NCI-H146 (cell line): ENCODE measurements at places on chromosomes 7 and 10.
A peak's percentile ranks its signal among the peaks of the same experiment; 100 is the strongest.

DNA sequence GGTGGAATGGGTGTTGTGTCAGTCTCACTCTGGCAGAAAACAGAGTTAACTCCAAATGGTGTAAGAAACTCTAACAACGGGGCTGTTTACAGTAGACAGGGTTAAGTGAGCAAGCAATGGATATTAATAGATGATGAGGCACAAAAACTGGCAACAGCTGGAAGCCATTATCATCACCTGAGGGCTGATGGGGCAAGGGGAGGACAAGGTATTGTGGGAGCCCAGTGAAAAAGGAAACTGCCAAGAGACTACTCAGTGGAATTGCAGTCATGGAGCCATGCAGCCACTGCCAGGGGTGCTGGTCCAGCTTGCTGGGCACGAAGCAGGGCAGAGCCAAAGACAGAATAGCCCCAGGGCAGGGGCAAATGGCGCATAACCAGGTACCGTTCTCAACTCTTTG, 260.7 kb downstream of the BICC1 start:
- no peak for DNase-seq

- DNase-seq, result no peak
Measured at GRCh38 chr7:44259547-44260457, 59.0 kb downstream of the YKT6 start.

- DNase-seq, result no peak
Measured at GRCh38 chr10:78304091-78305045, 270.7 kb downstream of the RPS24 start.

DNA sequence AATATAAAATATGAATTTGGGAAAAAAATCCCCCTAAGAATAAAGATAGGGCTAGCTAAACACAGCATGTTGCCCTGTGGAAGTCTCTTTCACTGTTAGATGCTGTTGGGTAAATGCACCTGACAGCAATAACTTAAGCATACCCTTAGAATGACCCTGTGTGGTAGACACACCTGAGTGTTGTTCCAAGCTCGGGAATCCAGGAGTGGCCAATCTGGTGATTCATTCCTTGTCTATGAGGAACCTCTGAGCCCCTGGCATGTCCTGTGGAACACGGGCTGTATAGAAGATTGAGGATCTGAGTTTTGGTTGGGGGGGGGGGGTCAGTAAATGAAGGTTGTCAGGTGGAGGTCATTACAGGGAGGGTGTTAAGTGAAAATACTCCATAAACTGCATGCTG, 730.0 kb upstream of the IGFBP3 start:
- DNase-seq, result no peak

GRCh38 chr10:79547973-79548372, 12.2 kb downstream of the SFTPA2 start:
- no peak for DNase-seq

DNA sequence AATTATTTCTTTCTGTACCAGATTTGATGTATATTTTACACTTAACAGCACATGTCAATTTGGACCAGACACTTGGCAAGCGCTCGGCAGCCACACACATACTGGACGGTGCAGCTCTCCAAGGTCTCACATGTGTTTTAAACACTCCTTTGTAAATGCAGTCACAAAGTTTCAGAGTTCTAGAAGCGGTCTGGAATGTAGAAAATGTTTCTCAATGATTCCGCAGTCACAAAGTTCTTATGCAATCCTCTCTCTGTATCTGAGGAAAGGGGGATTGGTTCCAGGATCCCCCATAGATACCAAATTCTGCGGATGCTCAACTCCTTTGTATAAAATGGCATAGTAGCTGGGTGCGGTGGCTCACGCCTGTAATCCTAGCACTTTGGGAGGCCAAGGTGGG, 253.0 kb upstream of the GRB10 start:
- DNase-seq, result no peak

GRCh38 chr10:47378183-47378510, 5.9 kb downstream of the ZNF488 start:
- DNase-seq, result no peak

DNA sequence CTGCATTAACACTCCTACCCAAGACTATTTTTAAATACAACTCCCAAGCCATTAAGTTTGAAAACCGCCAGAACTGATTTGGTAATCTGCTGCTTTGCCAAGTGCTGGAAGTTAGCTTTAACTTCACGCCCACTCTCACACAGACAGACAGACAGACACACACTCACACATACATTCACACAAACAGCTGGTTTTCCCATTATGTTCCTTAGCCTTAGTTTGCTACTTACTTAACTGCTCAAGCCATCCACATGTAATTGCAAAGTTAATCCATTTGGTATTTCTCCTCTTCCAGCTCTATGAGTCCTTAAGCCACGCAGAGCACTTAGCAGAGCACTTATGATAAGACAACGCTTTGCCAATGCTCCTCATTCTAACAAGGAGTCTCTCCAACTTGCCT, 8.3 kb downstream of the COBL start:
- DNase-seq, result no peak

DNA sequence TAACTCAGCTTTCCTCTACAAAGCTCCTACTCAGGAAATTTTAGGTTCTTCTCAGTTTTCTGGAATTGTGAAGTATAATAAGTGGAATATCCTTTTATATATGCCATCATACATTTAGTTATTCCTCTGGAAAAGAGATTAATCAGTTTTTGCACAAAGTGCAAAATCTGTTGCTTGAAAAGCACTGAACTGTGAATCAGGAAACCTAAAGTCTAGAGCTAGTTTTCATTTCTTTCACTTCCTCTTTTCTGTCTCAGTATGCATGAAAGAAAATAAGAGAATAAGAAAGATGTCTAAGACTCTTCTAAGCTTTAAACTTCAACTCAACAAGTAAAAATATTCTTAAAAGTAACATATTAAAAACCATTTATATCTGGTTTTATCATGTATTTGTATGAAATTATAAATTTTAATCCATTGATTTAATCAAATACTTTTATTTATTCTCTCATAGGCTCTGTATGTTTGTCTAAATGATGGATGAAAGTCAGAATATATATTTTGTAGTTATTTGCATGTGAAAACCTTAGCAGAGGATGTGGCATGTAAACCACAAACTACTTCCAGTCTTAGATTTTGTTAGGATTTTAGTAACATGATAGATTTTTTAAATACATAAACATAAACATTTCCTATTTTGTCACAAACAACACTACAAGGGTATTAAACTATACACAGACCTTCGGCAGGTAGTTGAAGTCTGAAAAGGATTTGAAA, 1073.0 kb downstream of the XPNPEP1 start:
- DNase-seq, result no peak

- DNase-seq, result no peak
Measured at GRCh38 chr7:120402079-120402767, 129.2 kb downstream of the KCND2 start.

- peak; percentile 63 for DNase-seq
Measured at GRCh38 chr7:102286237-102287110, at the start of gene SH2B2. Gene SH2B2, plus strand, starts transcription at chr7:102286868. Its CDS starts 13,683 bp downstream, at chr7:102300551.

DNA sequence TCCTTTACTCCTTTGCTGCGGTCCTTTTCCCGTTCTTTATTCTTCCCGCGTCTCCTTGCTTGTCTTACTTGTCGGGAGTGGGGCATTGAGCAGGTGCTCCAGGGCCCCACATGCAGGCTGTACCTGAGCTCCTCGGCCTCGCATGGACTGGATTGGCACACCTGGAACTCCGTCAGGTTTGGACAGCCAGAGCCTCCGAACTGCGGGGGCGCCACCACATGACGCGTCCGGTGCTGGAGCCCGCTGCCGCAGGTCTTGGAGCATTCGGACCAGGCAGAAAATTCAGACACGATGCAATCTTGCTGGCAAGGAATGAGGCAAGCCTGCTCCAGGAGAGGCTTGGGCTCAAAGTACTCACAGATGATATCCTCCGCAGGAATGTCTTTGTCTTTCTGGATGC, 195.7 kb downstream of the THSD7A start:
- DNase-seq, result no peak

GRCh38 chr10:51386248-51386885, 312.1 kb downstream of the PRKG1 start:
- no peak for DNase-seq

- no peak for DNase-seq
Measured at GRCh38 chr10:34348917-34349485, 466.1 kb downstream of the PARD3 start.

DNA sequence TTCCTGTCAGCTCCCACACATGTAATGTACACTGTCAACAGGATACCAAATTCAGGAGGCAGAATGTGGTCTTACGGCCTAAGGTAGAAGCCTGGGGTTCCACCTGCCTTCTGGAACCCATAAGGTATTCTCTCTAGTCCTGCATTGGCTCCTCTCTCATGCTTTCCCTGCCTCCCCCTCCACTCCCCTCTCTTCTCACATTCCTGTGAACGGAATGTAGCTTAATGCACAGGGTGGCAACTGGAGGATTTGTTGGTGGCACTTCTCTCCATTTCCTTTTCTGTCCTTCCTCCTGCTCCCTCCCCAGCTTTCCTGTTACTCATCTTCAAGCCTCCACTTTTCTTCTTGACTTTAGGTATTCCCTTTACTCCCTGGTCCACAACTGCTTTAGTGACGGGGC, 11.5 kb upstream of the FLNC start:
- DNase-seq, result no peak

DNA sequence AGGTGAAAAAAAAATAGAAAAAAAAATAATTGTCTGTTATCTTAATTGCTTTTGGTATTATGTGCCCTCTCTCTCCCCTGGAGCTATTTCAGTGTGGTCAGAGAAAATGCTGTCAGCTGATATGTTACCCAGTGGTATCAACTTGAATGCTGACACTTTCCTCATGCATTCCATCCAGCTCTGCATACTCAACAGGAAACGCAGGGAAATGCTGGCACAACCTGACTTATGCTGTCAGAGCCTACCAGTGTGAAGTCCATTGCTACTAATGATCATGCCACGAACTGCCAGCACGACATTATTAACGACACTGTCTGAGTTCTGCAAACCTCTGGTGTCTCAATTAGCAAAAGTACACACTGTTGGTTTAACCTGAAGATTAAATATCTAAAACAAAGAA, 182.8 kb downstream of the ZWINT start:
- DNase-seq, result peak; percentile 90

- DNase-seq, result no peak
Measured at GRCh38 chr7:92626281-92626809, 36.2 kb upstream of the FAM133B start.

DNA sequence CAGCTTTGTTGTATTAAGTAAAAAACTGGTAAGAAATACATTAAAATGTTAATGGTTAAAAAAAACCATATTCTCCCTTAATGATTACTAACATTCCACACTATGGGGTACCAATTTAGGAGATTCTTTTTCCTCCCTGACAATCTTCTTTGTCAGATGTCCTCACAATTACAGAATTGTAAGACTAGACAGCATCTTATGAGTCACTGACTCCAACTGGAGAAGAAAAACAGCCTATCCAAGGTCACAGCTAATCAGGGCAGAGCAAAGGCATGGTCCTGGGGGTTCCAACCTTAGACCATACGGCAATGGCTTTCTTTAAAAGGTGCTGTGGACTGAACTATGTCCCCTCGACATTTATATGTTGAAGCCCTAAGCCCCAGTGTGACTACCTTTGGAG, 127.6 kb downstream of the DLG5 start:
- DNase-seq, result no peak
